ENCODE measurements at places on chromosomes 12 and 14. TPM values are rescaled to one million over a fixed set of nuclear protein-coding genes. Genes with fewer than 3 reads are reported as not detected.

DNA sequence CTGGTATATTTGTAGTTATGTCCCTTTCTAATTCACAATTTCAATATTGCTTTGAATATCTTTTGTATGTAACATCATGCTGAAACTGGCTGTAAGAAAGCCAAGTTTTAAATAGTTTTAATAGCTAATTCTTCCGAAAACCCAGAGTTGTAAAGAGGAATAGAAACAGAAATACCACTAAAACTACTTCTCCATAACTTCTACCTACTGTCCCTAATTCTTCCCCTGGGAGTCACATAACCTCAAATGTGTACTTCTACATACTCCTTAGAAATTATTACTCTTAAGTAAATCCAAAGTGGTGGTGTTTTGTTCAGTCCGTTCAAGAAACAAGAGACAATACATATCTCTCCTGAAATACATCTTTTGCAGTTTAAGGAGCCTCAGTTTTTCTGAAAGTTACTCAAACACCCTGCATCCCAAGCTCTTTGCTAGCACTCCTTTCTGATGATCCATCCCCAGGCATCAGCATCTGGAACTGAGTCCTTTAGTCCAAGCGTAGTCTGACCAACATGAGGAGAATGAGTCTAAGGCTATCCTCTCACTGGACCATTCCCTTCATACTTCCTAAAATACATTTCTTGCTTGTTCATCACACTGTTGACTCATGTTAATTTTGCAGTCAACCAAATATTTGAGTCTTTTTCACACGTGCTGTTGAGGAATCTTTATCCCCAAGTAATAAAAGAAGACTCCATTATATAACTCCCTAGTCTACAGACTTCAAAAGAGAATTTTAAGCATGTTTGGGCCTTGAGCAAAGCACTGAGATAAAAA lies 214.3 kb upstream of the NUDT4 start:
- no peak for DNase-seq

DNA sequence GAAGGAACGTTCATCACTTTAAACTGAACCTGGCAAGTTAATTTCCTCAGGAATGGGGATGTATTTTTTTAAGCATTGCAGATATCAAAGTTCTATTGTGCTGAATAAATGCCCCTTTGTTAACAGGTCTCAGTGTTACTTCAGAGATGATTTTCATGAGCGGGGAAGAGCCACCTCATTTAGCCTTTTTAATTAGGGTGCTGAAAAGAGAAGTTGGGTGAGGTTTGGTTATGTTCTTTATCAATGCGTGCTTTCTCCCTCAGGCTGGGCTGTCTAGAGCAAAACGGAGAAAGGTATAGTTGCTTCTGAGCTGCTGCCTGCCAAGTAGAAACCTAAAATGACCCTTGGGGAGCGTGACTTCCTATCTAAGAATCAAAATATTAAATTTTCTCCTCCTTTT lies 8.0 kb upstream of the HIP1R start:
- DNase-seq = no peak

RPGRIP1 gene
- total RNA-seq = not detected

- DNase-seq = no peak
Observed at GRCh38 chr12:129941618-129942017, 37.8 kb upstream of the TMEM132D start.
